Stimulated activated CD4-positive, alpha-beta T cell treated with anti-CD3 and anti-CD28 coated beads, Interleukin-1b, Interleukin-23, amount 100 ng/mL, for 4 hours (primary cell): ENCODE measurements at places on chromosomes 1 and 21.

DNA sequence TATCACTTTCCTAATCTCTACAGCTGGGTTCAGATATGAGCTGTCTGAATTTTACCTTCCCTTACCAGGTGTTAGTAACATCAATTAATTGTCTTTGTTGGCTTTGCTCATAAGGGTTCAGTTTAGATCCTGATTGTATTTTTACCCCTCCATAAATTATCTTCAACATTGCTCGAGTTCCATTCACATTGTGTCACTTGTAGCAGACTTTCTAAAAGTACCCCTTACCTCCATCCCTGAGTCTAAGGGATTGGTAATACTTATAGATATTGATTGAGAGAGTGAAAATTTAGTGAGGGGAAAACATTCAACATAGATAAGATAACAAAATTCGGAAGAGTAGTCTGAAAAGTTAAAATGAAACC is 7.3 kb downstream of the RASAL2 start:
- DNase-seq = no peak

- no peak for DNase-seq
Measured at GRCh38 chr1:111320066-111320879, 29.6 kb downstream of the CHIA start.

- DNase-seq = no peak
Measured at GRCh38 chr1:22801761-22802160, 91.1 kb downstream of the EPHB2 start.

GRCh38 chr1:15834406-15835204 is 12.9 kb upstream of the SPEN start:
- peak; percentile 84 for DNase-seq

GRCh38 chr1:186275822-186276221 is 99.2 kb downstream of the TPR start:
- no peak for DNase-seq

DNA sequence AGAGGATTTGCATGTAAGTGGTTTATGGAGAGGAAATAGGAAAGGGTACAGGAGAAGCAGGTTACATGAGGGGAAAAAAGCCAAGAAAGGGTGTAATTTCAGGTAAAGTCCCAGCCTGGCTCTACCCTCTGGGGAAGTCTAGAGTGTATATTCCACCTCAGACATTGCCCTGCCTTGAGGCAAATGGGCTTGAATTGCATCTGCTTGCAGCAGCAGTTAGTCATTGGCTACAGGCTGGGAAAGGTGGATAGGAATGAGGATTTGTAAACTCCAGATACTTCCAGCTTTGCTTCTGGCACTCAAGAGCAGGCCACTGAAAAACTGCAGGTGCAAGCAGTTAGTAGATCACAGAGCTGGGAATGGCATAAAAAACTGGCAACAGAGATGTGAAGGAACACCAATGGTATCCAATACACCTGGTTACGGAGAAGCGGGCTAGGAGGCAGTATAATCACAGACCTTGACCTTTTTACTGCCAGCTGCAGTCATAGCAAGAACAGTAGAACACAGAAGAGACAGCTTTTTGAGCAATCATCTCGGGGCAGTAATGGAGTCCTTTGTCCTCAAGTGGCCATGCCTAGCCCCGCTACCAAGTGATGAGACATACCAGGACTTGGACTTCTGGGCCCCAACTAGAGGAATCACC is 226.9 kb upstream of the NRIP1 start:
- DNase-seq = no peak

- no peak for DNase-seq
Measured at GRCh38 chr1:153350321-153350957, 1.8 kb upstream of the PGLYRP4 start.

DNA sequence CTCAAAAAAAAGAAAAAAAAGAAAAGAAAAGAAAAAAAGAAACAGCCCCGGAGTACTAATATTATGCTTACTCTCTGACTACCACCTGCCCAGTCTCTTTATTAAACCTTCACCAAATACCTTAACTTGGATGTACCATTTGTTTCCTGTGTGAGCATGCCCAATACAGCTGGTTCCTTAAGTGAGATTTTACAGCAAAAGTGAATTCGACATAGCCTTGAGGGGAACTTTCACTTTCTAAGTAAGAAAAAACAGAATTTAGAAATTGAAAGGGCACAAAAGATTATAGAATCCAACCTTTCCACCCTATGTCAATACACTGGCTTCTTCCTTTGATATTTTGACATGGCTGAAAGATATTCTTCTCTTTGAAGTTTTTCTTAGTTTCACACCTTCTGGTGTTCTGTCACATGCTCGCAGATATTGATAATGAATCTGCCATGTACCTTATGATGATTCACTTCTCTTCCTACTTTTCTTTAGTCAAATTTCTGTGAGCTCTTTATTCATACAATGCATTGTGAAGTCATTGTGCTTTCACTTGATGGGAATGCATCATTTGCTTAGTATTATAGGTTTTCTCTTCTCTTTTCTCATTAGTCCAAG is 5.2 kb upstream of the GIPC2 start:
- no peak for DNase-seq

- DNase-seq = no peak
Measured at GRCh38 chr1:58548371-58548770, 1.8 kb upstream of the OMA1 start.

GRCh38 chr21:34775793-34776192 is 107.0 kb downstream of the CLIC6 start:
- no peak for DNase-seq
